ENCODE measurements at places on chromosomes 4 and X.

DNA sequence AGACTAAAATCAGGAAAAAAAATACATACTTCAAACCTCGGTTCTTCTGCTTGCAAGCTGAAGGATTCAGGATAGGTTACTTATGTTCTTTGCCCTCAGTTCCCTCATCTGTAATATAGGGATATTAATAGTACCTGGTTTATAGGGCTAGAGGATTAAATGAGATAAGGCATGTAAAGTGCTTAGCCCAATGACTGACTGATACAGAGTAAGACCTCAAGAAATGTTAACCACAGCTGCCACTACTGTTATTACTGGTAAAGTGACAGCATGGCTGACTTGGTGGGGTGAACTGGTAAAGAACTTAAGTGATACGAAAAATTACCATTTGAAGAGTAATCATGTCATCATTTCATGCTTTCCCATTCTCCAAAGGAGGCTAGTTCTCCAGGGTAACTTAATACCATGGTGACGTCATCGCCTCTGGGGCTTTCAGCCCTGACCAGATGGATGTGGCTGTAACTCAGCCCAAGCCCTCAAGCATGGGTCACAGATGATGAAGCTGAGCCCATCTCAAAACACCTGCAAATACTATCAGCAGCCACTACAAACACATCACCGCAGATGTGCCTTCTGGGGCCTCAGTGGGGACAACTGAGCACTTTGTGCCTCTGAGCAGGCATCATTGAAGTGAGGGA is 44.5 kb upstream of the SCML1 start:
- DNase-seq, result no peak

DNA sequence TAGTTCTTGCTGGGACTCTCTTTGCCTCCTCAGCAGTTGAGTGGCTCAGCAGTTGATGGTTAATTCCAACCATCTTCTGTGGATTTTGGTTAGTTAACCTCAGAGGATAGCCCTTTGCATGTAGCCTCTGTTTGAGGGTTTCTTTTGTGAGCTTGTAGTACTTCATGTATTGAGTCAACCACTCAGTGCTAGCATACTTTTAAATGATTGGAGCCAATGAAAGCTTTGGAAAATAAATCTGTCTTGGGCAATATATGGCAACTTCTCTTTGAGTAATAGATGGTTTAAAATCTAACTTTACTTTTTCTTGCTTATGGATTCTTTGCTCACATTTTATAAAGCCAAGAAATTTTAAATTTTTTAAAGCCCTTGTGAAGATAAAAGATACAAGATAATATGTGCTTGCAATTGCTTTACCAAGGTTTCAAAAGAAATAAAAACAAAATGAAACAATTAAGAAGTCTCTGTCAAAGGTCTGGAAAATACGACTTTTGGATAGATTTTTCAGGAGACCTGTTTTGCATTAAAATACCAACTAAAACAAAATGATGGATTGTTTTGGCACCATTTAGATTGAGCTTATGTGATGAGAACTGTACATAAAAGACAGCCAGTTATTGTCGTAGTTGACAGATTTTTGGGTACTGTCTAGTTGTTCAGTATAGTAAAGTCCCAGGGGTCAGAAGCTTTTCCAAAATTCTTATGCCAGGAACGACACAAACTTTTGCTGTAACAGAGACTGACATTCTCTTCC is 181.9 kb downstream of the SPRY1 start:
- no peak for DNase-seq

- no peak for DNase-seq
Observed at GRCh38 chr4:167492007-167492406, 257.7 kb upstream of the SPOCK3 start.

DNA sequence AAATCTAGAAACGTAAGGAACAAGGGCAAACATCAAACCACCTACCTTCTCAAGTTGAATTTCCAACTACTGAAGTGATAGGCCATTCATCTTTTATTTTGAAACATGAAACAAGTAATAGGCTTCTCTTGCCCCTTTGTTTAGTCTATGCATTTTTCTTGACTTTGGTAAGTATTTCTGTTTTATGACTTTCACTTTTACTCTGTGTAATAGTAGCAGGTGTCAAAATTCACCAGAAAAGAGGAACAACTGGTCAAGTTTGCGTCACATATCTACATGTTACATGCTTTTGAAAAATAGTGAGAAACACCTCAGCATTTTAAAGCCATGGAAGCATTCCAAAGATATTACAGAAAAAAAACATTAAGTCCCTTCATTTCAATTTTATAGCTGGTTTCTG is 157.1 kb upstream of the FTHL17 start:
- no peak for DNase-seq

DNA sequence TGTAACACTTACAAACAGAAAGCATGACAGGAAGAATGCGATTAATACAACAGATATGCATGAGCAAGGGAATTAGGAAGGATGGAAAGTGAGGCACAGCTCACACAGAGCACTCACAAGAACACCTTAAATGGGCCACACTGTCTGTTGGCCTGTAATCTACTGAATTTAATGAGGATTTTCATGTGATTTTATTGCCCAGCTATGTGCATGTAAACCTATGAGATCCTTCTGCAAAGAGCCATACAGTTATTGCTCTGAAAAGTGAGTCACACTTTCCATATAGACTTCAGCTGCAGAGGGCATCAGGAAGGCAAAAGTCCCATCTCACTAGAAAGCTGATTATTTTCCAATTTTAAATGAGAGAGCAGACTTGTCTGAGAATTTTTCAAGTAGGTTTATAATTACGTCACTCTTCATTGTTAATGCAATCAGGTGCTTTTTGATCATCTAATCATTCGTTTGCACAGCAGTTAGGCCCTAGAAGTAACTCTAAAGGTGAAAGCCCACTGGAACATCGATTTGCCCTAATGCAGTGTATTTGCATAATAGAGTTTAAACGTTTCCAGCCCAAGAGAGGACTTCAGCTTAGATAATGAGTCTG is 832.7 kb upstream of the INTU start:
- DNase-seq, result no peak

DNA sequence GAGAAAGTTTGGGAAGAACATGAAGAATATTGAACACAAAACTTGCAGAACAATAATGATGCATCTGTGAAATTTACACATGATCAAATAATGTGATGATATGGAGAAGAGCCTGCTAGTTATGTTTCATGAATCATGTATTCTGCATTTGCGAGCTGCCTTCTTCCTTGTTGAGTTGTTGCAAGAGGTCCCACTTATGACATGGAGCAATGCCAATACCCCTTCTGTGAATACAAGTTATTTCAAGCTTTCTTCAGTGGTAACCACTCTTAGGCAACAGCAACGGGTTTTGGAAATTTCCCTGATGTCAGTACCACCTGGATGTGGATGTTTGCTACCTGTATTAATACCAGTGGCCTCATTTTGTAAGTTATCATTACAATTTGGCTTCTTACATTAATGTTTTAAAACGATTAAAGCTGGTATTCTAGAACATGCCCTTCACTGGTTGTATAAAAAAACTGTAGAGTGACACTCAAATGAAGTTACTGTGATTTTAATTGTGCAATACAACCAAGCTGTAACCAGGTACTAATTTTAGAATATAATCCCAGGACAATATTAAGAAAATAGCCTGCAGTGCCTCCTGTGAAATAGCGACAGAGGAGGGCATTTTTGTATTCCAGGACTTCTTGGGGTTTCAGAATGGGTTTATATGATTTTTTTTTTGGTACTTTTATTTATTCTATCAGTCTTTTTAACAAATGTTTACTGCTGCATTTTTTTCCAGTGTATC is 25.3 kb downstream of the IQCM start:
- DNase-seq, result no peak

GRCh38 chr4:85587952-85588351 is 113.0 kb downstream of the ARHGAP24 start:
- no peak for DNase-seq

GRCh38 chrX:635428-636090 is 5.0 kb downstream of the SHOX start:
- no peak for DNase-seq

DNA sequence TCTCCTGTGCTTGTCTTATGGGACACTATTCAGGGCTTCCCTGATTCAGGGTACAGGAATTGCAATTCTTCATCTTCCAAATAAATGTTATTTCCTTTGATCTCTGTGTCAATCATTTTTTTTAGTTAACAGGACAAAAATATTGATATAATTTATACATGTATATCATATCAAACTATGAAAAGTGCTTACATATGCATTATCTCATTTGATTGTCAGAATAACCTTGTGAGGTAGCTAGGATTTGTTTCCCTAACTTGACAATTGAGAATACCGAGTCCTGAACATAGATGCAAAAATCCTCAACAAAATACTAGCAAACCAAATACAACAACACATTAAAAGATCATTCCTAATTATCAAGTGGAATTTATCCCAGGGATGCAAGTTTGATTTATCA is 11.5 kb upstream of the SERPINA7 start:
- DNase-seq, result no peak

DNA sequence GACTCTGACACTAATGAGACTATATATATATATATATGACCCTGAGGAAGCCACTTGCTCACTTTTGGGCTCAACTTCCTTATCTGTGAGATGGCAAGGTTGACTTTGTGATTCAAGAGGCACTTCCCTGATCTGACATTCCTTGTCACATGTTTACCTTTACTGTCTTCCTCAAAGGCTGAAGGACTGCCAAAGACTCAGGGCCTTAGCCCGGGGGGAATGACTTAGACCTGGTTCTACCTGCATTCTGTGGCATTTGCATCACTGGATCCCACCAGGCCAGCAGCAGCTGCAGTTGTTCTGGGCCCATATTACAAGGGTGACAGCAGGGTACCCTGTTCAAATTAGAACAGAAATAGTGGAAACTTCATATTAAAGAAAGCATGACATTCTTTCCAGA is 3.1 kb upstream of the HS6ST2 start:
- no peak for DNase-seq

GRCh38 chr4:32002037-32002747 is 1282.0 kb downstream of the PCDH7 start:
- no peak for DNase-seq

DNA sequence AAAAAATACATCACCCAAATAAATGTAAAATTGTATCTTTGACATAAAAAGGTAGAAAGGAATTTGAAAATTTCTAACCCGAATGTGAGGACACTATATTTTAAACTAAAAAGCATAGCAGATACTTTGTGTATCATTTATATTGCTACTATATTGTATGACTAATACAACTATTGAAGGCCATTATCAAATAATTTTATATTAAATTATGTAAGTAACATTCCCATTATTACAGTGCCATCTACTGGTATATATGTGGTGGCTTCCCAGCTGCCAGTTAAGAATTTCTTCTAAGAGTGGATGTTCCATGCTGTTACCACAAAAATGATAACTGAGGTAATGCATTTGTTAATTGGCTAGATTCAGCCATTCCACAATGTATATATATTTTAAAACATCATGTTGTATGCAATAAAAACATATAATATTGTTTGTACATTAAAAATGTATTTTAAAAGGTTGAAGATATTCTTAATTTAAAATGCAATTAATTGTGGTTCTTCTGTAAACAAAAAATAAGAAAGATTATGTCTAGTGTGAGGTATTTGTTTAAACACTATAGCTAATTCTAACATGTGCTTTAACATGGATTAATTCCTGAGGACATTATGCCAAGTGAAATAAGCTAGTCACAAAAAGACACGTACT is 65.3 kb downstream of the EGF start:
- no peak for DNase-seq

- DNase-seq, result no peak
Observed at GRCh38 chr4:136392576-136392975, 1139.7 kb downstream of the PCDH18 start.

GRCh38 chr4:129043523-129043922 is 49.8 kb downstream of the SCLT1 start:
- no peak for DNase-seq

DNA sequence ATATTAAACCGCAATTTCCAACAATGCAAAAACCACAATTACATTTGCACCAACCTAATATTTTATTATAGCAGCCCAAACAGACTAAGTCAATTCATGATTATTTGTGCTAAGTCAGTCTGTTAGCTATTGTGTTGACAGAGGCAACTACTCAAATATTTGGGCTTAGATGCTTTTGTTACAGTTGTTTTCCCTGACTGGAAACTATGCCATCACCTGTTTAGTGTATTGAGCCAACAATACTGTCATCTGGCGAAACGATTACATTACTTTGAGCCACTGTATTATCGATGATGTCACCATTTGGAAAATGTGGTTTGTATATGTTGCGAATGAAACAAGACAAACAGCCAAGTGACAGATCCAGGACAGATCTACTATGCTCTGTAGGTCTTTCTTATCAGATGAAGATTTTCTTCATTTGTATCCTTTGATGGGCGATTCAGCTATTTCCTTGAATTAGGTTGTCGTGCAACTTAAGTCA is 38.7 kb upstream of the INTS6L start:
- DNase-seq, result no peak

All from activated naive CD4-positive, alpha-beta T cell (primary cell).